Fibroblast of villous mesenchyme (primary cell): ENCODE measurements at places on chromosomes 4 and X. TPM values are rescaled to one million over a fixed set of nuclear protein-coding genes. Genes with fewer than 3 reads are reported as not detected.

GRCh38 chr4:42586775-42587174, 70.1 kb downstream of the ATP8A1 start:
- DNase-seq: no peak

Gene SLC10A7
- total RNA-seq: 11.9 and 20.3 TPM in 2 replicates

GRCh38 chr4:2080429-2081300, 21.5 kb downstream of the NAT8L start:
- no peak for DNase-seq

Gene SPP1
- total RNA-seq: 3.9 and 11.3 TPM in 2 replicates
